MM.1S (cell line): ENCODE measurements at places on chromosomes 5 and 9.

- no peak for DNase-seq
Measured at GRCh38 chr5:35608881-35609779, 8.5 kb upstream of the SPEF2 start.

GRCh38 chr9:38281917-38282316 is 110.6 kb upstream of the ALDH1B1 start:
- DNase-seq = no peak

GRCh38 chr5:11300736-11301135 is 539.7 kb upstream of the DAP start:
- DNase-seq = no peak

GRCh38 chr9:68738358-68738757 is 33.3 kb downstream of the PIP5K1B start:
- DNase-seq = no peak

DNA sequence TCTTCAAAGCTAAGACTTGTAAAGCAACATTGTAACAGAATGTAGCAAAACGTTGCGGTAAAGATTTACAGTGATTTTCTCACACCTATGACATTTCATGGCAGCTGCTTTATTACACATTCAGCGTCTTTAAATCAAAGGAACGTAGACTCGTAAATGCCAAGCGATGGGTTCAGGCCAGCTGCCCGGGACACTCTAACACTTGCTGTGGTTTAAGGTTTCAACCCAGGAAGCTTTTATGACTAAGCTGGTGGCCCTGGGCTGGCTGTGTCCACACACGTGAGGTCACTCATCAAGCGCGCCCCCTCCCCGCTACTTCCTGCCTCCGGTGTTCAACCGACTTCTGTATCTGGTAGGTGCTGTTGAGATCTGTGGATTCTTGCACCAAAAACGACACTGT is 2.5 kb downstream of the SLC6A18 start:
- DNase-seq = no peak

- DNase-seq = no peak
Measured at GRCh38 chr5:50786073-50786472, 119.6 kb downstream of the PARP8 start.

- DNase-seq = no peak
Measured at GRCh38 chr5:65305913-65306312, 175.8 kb downstream of the ADAMTS6 start.

GRCh38 chr5:160926428-160926827 is 74.4 kb upstream of the ATP10B start:
- no peak for DNase-seq

GRCh38 chr9:15867334-15867733 is 314.5 kb downstream of the CCDC171 start:
- DNase-seq = peak; percentile 68

- DNase-seq = peak; percentile 64
Measured at GRCh38 chr5:137856201-137856600, 11.5 kb upstream of the MYOT start.

DNA sequence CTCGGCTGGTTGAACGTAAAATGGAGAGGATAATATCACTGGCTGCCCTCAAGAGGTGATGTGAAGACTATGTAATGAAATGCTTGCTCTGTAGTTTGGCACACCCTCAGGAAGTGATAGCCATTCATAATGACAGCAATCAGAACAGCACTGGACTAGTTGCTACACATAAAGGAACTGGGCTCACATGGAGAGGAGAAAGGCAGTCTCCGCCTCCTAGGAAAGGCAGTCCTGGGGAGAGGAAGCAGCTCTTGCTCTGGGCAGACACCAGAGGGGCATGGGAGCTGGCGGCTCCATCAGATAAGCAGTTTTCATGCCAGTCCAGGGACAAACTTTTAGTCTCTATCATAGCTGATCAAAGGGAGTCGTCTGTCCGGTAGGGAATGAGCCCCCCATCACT is 46.9 kb downstream of the ARHGEF37 start:
- no peak for DNase-seq

DNA sequence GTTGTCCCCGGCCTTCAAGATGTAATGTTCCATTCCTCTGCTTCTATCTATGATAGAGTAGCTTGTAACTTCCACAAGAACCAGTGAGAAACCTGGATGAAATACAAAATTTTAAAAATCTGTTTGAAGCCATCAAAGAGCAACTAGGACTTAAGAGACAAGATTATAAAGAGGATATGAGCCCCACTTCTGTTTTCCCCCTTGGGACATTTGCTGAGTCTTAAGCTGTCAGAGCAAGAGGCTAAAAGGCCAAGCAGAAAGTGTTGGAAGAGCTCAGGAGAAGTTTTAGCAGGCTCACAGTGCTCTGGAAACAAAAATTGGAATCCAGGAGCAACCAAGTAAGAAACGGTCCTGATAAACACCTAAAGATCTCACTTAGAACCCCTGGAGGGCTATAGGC is 76.1 kb downstream of the ADRB2 start:
- DNase-seq = no peak

GRCh38 chr5:173564106-173564505 is 52.3 kb downstream of the BOD1 start:
- DNase-seq = no peak

DNA sequence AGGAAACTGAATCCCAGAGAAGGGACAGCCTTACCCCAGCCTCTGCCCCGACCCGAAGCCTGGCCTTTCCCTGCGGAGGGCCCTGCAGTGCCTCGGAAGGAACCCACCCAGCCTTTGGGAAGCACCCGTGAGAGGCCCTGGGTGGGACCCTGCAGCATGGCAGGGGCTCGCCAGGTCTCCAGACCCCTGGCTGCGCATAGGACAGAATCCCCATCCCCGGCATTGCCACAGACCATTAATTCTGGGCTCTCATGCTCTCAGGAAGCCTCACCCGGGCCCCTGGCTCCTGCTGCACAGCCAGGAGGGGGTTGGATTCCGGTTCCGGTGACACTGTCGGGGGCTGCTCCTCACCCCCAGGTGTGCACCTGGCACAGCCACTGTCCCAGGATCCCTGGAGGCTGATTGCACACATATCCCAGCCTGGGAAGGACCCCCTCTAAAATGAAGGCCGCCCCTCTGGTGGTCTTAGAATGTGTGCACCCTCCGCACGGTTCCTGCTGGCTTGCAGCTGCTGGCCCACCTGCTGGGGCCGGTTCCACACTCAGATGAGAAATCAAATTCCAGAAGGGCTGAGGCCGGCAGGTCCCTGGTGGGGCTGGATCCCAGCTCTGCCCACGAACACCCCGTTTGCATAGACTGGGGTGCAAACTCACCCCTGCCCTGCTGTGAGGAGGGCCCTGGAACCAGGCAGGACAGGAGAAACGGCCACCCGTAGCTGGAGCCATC is 4.7 kb downstream of the EGFL7 start:
- DNase-seq = no peak

- DNase-seq = no peak
Measured at GRCh38 chr5:140336388-140336787, 10.0 kb downstream of the HBEGF start.

- no peak for DNase-seq
Measured at GRCh38 chr5:151773951-151774350, 2.2 kb downstream of the G3BP1 start.

DNA sequence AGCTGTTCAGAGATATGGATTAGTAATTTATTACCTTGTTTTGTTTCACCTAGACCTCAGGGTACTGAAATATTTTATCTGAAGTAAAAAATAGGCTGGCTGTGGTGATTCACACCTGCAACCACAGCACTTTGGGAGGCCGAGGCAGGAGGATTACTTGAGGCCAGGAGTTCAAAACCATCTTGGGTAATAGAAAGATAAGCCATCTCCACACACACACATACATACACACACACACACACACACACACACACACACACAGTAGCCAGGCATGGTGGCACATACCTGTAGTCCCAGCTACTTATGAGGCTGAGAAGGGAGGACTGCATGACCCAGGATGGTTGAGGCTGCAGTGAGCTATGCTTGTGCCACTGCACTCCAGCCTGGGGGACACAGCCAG is 3.7 kb downstream of the ANXA2R start:
- DNase-seq = no peak

GRCh38 chr5:168334280-168334679 is 42.8 kb downstream of the WWC1 start:
- no peak for DNase-seq

GRCh38 chr5:159893040-159893695 is 23.1 kb upstream of the ADRA1B start:
- DNase-seq = no peak

- no peak for DNase-seq
Measured at GRCh38 chr5:158873104-158873503, 226.6 kb downstream of the EBF1 start.

DNA sequence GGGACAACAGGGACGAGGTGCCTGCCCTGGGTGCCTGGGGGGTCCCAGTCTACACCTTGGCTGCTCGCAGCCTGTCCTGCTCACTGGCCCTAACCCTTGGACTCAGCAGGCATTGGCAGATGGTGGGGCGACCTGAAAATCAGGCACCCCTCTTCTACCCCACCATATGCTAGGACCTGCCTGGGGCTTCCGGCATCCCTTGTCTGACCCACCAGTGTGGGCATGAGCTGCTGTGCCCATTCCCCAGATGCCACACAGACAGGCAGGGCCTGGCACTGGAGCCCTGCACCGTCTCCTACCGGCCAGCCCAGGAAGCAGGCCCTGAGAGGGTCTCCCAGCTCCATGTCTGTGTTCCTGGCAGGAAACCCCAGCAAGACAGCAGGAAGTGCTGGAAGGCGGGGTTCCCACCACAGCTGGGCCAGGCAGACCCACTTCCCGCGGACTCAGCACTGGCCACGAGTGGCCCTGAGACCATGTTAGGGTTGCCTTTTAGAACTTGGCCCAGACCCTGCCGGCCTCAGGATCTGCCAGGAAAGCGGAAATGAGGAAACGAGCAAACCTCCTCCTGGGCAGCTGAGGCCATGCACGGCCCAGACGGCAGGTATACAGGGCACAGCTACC is 3.1 kb downstream of the NINJ1 start:
- no peak for DNase-seq

DNA sequence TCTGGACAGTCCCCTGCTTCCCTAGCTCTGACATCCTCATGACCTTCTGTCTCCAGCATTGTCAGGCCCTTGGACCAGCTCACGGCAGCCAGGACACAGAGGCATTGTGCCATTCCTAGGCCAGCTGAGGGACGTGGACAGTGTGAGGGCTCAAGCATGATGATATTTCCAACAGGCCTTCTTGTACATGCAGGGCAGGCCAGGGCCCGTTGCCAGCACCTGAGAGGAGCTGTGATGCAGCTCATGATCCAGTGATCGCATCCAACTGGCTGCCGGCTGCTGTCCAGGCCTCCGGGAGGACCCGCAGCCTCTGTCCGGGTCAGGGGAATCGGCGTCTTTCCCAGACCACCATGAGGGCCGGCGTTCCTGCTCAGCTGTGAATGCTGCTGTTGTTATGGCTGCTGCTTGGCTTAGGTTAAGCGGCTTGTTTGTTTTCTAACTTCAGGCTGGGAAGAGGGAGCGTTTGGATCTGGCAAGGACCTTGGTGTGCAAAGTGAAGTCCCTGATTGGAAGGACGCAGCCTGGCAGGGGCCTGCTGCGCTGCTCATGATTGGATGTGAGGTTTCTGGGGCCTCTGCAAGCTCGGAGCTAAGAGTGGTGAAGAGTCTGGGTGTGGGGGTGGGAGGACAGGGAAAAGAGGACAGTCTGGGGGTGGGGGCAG is 53.8 kb downstream of the PDZD2 start:
- no peak for DNase-seq

DNA sequence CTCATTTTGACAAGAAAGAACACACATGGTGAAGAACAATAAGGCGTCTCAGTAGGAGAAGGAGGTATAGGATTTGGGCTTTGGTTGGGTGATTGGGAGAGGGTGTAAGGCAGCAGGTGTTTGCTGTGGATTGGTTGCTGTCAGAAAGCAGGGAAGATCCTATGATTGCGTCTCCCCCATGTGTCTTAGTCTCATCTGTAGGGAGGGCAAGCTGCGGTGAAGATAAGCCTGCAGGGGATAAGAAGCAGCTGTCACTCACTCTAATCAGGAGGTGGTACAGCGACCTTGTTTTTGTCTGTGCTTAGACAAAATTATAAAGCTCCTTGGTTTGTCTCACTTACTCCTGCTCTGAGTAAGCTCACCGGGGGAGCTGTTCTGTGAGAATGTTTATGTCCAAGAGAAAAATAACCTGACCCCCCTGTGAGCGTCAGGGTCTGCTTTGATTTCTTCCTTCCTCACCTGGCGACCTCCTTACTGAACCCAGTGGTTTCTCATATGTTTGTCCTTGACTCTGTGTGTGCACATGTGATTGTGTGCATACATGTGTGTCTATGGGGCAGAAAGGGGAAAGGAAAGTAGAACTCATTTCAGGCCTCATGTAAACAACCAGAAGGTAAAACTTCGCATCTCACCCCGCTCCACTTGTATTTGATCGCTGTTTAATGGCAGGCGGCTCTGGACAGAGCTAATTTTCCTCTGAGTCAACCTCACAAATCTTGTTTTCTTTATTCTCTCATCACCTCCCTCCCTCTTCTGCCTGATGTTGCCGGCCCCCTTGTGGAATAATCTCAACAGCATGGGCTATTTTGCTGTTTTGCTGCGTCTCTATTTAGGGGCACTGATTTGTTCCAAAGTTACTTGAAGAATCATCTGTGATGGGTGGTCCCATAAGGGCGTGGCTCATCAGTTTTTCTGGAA is 105.6 kb downstream of the TENT4A start:
- DNase-seq = no peak

GRCh38 chr5:163509291-163509951 is 4.0 kb downstream of the MAT2B start:
- no peak for DNase-seq

- DNase-seq = no peak
Measured at GRCh38 chr9:106111039-106111730, 416.8 kb downstream of the TMEM38B start.

DNA sequence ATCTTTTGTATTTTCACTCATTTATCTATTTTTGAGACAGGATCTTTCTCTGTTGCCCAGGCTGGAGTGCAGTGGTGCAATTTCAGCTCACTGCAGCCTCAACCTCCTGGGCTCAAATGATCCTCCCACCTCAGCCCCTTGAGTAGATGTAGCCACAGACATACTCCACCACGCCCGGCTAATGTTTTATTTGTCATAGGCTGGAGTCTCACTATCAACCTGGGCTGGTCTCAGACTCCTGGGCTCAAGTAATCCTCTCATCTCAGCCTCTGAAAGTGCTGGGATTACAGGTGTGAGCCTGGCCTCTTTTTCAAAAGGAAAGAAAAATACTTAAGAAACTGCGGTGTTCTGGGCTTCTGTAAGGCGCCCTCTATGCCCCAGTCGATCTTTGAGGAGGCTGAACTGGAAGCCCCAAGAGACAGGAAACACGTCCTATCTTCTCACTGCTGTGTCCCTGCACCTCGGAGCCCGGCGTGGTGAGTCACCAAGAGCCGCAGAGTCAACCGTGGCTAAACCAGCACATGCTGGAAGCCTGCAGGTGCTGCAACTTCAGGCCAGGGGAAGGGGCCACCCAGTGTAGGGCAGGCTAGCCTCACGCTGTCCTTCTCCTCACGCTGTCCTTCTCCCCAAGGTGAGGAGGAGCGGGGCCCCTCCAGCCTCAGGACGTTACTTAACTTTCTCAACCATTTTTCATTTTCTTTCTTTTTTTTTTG is 15.2 kb upstream of the LHX3 start:
- no peak for DNase-seq
